AG04449 (cell line): ENCODE measurements at places on chromosomes 4 and X.

GRCh38 chrX:2284601-2285000 is 216.2 kb downstream of the DHRSX start:
- DNase-seq: no peak

DNA sequence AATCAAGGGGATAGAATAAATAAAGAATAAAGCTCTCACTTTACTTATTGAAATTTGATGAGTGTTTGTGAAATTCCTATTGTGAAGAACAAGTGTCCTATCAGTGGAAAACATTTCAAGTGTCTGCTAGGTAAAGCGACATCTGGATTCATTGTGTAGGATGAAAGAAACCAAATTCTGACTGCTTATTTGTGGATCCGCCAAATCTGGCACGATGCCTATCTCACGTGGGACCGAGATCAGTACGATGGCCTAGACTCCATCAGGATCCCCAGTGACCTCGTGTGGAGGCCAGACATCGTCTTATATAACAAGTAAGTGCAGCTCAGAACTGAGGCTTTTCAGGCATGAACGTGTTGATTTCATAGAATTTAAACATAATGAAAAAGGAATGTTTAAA is 1.9 kb downstream of the CHRNA9 start:
- no peak for DNase-seq

- DNase-seq: no peak
Observed at GRCh38 chrX:56281789-56282188, 49.6 kb downstream of the KLF8 start.

- DNase-seq: no peak
Observed at GRCh38 chrX:40154853-40155588, 57.3 kb upstream of the BCOR start.

- no peak for DNase-seq
Observed at GRCh38 chr4:151743894-151744293, 16.9 kb downstream of the GATB start.

DNA sequence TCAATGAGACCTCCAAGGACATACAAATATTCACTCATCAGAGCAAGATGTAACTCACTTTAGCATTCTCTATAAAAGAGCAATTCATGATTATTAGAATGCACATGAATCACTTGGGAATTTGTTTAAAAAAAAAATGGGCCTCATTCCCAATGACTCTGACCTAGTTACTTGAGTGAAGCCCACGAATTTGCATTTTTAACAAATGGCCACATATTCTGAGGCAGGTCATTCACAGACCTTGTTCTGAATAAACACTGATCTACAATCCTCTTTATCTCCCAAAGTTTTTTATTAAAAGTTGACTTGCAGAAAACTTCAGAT is 255.1 kb upstream of the VEGFC start:
- no peak for DNase-seq

- DNase-seq: no peak
Observed at GRCh38 chrX:32874839-32875238, 336.5 kb downstream of the DMD start.

DNA sequence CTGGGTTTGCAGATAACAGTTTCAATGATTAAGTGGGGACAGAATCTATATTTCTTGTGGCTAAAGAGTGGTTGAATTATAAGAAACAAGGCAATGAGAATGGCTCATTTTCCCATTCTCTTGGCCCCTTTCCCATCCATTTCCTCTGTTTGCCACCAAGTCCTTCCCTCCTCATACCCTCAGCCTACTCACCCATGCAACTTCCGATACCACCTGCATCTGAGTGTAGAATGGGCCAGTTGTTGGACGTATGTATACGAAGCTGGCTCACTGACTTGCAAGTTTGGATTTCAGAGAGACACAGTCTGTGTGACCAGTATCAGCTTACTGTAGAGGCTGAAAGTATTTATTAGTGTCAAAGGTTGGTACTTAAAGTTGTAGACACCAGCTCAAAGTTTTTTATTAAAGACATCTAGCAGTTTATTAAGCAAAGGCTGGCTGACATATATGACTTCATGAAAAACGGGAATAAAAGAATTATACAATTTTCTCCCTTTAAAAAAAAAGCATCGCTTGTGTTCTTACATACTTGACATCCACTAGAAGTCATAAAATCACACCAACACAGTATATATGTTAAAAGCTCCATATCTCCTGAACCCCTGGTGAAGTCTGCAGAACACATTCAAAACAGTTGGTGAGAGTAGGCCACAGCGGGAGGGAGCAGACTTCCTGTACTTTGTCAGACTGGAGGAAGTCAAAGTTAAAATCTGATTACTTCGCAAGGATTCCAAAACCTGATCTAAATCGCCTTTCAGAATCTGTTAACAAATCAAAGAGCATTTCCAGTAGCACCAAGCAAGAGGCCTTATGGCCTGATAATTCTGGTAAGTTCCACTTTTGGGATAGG is 22.4 kb upstream of the STIM2 start:
- no peak for DNase-seq

DNA sequence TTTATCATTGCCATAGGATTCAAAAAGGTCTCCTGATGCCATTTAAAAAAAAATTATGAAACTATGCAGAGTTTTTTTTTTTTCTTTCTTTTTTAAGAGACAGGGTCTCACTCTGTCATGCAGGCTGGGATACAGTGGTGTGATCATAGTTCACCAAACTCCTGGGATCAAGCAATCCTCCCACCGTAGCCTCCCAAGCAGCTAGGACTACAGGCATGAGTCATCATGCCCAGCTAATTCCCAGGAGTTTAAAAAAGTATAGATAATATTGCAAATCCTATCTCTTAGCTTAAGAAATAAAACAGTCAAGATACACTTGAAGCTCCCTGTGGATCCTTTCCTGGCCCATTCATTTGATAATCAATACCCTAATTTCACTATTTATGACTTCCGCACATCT is 58.6 kb upstream of the PRSS48 start:
- no peak for DNase-seq

DNA sequence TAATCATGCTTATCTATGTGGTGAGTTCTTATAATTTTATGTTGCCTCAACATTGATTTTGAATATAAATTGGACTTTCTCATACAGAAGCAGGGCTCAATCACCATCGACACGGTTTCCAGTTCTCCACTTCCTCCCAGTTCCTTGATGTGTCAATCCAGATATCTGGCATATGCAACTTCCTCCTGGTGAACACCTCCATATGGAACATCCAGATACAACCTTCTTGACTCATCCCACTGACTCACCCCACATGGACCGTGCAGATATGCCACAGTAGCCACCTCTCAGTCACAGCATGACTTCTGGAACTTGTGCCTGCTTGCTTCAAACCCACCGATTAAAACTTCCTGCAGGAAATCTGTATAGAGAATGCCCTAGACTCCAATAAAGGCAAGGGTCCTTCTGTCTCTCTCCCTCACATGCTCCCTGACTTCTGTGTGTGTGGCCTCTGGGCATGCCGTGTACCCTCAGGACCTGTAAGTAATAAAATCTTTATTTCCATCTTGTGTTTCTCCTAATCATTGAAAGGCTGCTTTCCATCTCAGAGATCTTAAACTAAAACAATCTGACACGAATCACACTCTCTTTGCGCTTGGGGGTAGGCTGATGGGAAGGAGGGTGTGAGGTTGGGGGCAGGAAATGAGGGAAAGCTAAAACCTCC is 67.0 kb downstream of the HTRA3 start:
- no peak for DNase-seq

DNA sequence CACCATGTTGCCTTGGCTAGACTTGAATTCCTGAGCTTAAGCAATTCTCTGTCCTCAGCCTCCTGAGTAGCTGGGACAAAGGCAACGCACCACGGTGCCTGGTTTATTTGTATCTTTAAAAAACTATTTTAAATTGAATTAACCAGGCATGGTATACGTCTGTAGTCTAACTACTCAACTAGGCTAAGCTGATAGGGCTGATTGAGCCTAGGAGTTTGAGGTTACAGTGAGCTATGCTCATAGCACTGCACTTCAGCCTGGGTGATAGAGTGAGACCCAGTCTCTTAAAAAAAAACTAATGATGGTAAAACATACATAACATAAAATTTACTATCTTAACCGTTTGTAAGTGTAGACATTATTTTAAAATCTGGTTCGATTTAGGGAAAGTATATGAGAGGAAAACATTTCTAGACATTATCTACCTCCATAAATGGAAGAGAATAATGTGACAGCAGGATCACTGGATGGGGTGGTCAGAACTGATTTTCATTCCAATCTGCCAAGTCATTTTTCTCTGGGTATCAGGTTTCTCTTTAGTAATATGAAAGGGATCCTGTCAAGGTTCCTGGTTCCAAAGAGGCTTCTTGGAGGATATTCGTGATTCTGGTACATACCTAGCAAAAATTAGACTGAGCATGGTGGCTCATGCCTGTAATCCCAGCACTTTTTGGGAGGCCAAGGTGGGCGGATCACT is 8.7 kb upstream of the ITGB1BP2 start:
- DNase-seq: no peak

- no peak for DNase-seq
Observed at GRCh38 chrX:120238933-120239332, 11.7 kb upstream of the ZBTB33 start.

- no peak for DNase-seq
Observed at GRCh38 chr4:105641845-105642244, 66.6 kb downstream of the INTS12 start.

GRCh38 chr4:153170407-153170806 is 33.8 kb upstream of the TRIM2 start:
- no peak for DNase-seq

GRCh38 chrX:105565856-105566255 is 256.5 kb upstream of the NRK start:
- no peak for DNase-seq

GRCh38 chrX:1394731-1395501 is 3.0 kb upstream of the SLC25A6 start:
- DNase-seq: no peak

- DNase-seq: no peak
Observed at GRCh38 chr4:44494810-44495701, 46.4 kb upstream of the KCTD8 start.

DNA sequence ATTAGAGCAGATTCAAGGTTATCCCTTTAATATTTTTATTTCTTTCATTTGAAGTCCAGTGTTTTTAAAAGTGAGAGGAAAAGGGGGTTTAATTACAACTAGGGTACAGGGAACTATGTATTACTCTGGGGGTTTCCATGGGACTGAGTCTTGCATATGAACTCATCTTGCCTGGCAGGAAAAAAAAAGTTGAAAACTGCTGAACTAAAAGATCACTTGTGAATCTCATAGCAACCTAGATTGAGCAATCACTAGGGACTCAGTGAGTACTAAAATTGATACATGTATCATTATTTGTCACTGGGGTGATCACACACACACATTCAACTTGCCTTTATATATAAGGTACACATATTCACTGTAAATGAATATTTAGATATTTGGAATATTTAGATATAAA is 180.7 kb upstream of the SFRP2 start:
- DNase-seq: no peak

GRCh38 chr4:79563219-79563618 is 155.2 kb upstream of the GK2 start:
- no peak for DNase-seq

- DNase-seq: no peak
Observed at GRCh38 chr4:136121426-136121825, 1410.9 kb downstream of the PCDH18 start.

DNA sequence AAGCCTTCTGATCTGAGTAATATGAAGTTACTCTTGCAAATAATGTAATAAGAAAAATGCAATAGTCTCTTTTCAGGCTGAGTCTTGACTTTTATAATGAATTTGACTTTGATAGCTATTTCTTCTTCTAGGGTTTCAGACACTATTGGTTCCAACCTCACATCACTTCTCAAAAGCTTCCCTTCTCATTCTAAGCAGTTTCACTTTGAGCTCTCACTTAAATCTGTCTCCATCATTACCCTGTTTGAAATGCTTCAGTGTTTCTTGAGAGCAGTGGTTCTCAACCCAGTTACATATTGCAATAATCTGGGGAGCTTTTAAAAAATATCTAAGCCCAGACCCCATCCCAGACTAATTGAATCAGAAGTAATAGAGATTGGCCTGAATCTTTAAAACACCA is 40.5 kb upstream of the BMP2K start:
- no peak for DNase-seq
